ELR (cell line): ENCODE measurements at places on chromosomes 7 and 10.

DNA sequence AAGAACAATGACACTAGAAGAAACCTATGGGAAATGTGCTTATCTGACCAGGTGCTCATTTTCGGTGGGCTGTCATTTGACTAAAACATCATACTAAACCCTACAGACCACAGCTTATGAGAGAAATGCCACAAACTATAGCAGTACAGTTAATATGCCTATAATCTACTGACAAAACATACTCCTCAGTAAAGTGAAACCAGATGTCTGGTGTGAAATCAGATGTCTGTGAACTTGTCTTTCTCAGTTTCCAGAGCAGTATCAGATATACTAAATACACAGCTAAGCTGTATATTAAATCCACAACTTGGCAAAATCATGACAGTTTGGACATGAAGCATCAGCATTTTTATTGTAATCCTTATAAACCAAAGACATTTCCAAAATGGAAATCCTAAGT, 3.3 kb downstream of the IMMP2L start:
- no peak for DNase-seq

GRCh38 chr7:158051776-158052175, 535.8 kb downstream of the PTPRN2 start:
- no peak for DNase-seq

DNA sequence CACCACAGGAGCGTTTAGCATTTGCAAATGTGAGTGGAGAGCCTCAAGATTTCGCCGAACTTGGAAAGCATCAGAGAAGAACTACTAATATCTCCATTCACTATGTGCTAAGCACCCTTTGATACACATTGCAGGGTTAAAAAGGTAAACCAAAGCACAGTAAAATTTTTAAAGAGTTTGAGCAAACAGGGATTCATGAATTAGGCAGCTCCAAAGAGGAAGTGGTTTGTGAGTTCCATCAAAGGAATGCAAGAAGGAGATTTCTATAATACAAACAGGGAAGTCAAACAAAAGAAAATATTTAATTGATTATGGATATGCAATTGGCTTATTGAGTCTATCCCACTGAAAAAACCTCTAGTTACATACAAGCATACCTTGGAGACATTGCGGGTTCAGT, 81.1 kb upstream of the TMEM72 start:
- DNase-seq: peak; percentile 80

- DNase-seq: no peak
Observed at GRCh38 chr10:80890146-80890545, 352.4 kb downstream of the SH2D4B start.

DNA sequence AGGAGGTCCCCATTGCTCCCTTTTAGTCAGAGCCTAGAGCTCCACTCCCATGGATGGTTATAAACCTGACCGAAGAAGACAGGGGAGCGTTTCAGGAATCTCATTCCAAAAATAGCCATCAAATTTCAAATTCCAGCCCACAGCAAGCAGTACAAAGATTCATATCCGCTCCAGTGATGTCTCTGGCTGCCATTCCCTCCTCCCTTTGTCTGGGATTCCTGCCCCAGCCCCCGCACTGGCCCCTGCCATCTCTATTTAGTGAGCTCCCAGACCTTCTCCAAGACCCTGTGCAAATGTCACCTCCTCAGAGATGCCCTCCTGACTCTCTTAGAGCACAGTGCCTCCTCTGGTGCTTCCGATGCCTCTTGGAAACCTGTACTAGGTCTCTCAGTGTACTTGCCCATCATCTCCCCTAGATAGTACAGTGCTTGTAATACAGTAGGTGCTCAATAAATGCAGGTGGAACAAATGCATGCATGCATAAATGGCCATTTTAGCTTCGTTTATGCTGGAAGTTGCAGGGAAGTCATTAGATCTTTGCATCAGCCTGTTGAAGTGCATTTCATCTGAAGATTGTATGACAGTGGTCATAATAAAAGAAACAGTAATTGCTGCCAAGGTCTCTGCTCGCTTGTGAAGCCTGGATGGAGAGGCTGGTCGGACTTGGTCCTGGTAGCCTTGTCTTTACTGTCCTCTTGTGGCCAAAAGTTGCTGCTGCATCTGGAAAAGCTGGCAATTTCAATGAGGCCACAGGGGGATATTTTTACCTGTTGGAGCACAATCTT, 32.0 kb upstream of the HABP2 start:
- DNase-seq: peak; percentile 68

DNA sequence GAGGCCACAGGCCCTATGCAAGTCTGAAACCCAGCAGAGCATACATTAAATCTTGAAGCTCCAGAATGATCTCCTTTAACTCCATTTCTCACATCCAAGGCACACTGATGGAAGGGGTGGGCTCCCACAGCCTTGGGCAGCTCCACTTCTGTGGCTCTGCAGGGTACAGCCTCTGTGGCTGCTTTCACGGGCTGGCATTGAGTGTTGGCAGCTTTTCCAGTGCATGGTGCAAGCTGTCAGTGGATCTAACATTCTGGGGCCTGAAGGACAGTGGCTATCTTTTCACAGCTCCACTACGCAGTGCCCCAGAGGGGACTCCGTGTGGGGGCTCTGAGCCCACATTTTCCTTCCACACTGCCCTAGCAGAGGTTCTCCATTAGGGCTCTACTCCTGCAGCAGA, 265.7 kb upstream of the MAGI2 start:
- DNase-seq: no peak

DNA sequence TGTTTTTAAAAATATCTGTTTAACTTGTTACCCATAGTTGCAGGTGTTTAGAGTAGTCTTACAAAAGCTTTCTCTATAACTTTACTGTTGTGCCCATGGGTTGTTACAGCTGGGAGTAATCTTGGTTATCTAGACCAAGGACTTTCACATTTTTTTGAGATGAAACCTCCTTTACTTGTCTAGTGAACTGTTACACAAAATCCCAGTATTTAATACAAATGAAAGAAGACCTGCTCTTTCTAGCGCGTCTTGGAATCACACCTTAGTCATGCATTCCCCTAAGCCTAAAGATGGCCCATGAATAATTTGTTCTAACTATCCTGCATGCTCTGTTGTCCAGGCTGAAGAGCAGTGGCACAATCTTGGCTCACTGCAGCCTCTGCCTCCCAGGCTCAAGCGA, 38.0 kb downstream of the CSGALNACT2 start:
- no peak for DNase-seq

- DNase-seq: no peak
Observed at GRCh38 chr10:126497672-126498071, 109.4 kb upstream of the ADAM12 start.

GRCh38 chr10:21183025-21183424, 285.9 kb upstream of the NEBL start:
- no peak for DNase-seq

DNA sequence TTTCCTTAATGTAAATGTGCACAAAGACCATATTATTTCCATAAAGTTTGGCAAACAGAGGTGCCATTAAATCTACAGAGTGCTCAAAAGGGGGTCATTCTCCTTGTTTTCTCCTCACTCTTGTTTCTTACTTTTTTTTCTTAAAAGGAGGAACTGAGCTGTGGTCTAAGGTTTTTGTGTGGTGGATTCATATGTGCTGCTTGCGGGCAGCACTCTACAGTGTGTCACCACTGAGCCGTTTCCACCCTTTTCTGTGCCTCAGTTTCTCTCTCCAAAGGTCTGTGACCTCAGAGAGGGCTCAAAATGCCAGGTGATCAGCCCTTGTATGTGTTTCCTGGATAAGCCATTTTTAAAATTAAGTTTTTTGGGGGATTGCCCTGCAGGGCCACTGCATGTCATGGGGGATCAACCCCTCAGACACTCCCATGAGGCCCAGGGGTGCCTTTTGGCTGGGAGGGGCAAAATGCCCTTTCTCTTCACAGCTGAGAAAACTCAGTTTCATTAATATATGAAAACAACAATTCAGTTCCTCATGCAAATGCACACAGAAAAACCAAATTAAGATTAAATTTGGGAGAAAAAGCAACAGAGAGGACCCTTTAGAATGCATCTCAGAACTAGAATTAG, 56.9 kb upstream of the VOPP1 start:
- DNase-seq: no peak

- peak; percentile 36 for DNase-seq
Observed at GRCh38 chr10:27611236-27611635, 107.1 kb downstream of the RAB18 start.

DNA sequence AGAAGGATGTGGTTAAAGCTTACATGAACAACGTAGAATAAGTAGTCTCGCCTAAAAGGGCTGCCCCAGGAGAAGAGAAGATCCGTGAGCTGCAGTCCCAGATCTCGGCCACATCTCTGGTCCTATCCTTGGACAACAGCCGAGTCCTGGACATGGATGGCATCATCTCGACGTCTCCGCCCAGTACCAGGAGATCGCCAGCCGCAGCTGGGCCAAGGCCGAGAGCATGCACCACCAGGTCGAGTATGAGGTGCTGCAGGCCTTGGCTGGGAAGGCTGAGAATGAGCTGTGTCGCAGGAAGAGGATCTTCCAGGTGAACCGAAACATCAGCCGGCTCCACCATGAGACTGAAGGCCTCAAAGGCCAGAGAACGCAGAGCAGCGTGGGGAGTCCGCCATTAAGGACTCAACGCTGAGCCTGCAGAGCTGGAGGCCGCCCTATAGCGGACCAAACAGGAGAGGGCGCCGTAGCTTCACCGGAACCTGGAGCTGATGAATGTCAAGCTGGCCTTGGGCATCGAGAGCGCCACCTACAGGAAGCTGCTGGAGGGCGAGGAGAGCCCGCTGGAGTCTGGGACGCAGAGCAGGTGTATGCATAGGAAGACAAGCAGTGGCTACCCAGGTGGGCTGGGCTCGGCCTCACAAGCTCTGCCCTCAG, 22.2 kb downstream of the LIPK start:
- peak; percentile 13 for DNase-seq

DNA sequence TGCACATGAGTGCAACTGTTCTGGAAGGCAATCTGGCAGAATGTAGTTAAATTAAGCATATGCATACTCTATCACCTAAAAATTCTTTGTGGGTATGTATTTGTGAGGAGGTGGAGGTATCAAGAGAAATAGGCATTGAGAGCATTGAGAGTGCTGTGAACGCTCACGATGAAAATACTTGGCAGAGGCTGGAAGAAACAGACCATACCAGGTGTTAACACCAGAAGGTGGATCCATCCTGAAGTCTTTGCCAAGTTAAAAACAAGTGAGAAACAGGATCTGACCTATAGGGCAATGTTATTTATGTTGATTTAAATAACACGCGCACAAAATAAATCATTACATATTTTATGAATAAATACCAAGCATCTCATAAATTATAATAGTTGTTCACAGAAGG, 311.6 kb downstream of the PCLO start:
- no peak for DNase-seq

- DNase-seq: peak; percentile 34
Observed at GRCh38 chr10:48976196-48976595, 36.6 kb upstream of the LRRC18 start.

DNA sequence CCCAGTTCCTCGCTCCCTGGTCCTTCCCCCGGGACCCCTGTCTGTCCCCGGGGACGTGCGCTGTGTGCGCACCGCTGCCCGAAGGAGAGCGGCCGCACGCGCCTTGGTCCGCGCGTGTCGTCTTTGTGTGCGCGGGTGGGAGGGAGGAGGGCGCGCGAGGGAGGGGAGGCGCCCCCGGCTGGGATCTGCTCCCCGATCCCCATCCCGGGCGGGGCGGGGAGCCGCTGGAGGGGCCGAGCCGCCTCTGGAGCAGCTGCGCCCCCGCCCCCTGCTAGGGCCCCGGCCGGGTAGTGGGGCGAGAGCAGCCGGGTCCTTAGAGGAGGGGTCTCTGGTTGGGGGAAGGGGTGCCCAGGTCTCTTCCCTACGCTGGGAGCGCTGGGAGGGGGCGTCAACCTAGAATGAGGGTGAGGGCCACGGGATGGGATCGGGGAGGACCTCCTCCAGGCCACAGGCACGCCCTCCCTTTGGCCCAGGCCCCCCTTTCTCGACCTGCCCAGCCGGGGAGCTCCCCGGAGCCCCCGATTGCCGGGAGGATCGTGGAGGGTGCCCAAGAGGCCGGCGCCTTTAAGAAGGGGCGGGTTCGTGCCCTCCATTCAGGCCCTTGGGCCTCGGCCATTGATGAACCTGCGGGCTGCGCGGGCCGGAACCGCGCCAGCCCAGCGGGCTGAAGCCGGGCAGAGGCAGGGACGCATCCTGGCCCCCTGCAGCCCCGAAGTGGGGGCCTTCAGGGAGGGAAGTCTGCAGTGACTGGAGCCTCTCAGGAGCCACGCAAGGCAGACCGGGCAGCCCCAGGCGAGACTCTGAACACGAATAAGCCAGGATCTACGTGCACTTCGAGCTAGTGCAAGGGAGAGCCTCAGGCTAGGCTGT, 678 bp downstream of the SH2B2 start:
- DNase-seq: peak; percentile 62

DNA sequence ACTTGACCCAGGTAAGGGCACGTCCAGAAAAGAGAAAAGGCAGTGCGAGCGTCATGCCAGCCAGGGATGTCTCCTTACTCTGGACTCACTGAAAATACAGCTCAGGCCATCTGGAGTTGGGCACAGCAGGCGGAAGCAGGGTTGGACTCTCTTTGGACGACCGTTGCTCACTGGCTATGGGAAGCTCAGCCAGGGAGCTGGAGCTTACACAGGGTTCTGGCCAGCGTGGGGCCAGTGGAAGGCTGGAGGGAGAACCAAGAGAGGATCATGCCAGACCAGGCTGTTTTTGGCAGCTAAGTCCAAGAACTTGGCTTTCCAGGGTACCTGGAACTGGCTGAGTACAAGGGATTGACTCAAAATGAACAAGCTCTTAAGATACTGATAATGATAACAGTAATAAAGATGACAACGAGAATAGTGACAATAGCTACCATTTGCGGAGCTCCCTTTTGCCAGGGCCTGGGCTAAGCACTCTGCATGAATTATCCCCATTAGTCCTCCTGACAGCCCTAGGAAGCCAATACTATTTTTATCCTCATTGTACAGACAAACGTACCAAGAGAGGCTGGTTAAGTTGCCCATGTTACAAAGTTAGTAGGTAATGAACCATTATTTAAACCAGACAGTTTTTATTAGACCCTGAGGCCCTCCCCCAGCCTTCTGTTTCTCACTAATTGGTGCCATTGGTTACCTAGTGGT, 177.6 kb downstream of the PTPN20 start:
- DNase-seq: no peak

DNA sequence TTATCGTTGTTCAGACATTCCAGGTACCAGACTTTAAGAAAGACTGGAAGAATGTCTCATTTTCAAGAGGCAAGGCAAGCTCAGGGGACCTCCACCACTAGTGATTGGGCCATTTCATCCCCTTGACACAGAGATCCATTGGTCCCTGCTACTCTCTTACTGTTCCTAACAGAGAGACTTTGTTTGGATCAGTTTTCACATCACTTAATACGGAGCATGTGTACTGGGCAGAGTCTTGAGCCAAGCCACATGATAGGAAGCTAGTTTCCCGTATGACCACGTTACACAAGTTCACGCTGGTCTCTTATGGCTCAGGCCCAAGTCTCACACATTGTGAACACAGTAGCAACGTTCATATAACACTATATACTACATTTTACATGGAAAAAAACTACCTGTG, 269.9 kb downstream of the BAMBI start:
- no peak for DNase-seq

GRCh38 chr10:48404646-48405045, 98.2 kb downstream of the MAPK8 start:
- no peak for DNase-seq

- peak; percentile 34 for DNase-seq
Observed at GRCh38 chr10:43114743-43115611, 23.3 kb upstream of the CSGALNACT2 start.
